SJCRH30 (cell line): ENCODE measurements at places on chromosomes 1 and 21. TPM values are rescaled to one million over a fixed set of nuclear protein-coding genes. Genes with fewer than 3 reads are reported as not detected.

Gene LRRC71
- not detected in 2 replicates for total RNA-seq

DNA sequence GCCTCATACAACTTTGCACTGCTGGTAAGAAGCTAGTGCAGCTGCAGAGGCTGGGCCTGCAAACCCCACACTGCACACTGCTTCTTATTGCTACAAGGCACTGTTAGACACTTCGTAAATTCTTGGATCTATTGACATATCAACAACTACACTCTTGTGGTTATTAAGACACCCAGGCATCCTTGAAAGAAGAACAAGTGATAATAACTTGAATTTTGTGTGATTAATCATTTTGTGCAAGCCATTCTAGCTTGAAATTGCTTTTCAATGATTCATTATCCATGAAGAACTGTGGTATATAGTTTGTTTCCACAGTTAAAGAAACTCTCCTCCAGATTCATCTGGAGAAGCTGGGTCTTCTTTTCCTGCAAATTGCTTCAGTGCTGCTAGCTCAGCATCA, 33.7 kb upstream of the IFI44L start:
- no peak for DNase-seq
- no peak overlapping the region for H3K4me3 ChIP-seq
- H3K27ac ChIP-seq = no peak overlapping the region
- no peaks in the 10 kb centered on the region for H3K4me1 ChIP-seq

DNA sequence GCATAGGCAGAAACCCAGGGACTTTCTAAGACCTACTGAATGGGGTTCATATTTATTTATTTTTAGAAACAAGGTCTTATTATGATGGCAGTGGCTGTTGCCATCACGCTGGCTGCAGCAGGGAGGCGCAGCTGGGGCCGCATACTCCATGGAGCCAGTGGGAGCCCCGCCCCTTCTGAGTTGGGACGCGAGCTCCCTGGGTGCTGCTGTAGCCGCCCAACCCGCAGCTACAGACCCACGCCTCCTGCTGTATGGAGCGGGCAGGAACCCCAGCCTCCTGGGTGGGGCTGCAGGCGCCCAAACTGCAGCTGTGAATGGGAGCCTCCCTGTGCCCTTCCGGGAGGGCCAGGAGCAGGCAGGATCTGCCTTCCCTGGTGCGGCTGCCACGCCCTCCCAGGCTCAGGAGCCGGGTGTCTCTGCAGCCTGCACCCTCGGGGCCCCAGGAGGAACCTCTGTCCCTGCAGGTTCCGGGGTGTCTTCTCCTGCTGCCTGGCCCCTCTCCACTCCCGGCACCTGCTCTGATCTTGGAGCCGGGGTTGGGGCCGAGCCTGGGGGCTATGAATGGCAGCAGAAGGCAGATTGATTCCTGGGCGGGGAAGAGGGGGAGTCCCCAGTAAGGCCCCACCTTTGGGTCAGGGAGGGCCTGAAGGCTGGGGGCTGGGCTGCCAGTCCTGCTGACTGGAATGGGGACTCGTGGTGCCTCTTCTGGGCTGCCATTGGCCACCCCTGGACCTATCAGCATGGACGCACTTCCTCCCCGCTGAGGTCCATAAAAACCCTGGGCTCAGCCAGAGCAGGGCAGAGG, 66.5 kb upstream of the LRRN2 start:
- no peaks in the 10 kb centered on the region for H3K27me3 ChIP-seq
- H3K4me1 ChIP-seq = no peaks in the 10 kb centered on the region
- no peaks in the 10 kb centered on the region for H3K36me3 ChIP-seq
- H3K4me3 ChIP-seq = no peak overlapping the region

DNA sequence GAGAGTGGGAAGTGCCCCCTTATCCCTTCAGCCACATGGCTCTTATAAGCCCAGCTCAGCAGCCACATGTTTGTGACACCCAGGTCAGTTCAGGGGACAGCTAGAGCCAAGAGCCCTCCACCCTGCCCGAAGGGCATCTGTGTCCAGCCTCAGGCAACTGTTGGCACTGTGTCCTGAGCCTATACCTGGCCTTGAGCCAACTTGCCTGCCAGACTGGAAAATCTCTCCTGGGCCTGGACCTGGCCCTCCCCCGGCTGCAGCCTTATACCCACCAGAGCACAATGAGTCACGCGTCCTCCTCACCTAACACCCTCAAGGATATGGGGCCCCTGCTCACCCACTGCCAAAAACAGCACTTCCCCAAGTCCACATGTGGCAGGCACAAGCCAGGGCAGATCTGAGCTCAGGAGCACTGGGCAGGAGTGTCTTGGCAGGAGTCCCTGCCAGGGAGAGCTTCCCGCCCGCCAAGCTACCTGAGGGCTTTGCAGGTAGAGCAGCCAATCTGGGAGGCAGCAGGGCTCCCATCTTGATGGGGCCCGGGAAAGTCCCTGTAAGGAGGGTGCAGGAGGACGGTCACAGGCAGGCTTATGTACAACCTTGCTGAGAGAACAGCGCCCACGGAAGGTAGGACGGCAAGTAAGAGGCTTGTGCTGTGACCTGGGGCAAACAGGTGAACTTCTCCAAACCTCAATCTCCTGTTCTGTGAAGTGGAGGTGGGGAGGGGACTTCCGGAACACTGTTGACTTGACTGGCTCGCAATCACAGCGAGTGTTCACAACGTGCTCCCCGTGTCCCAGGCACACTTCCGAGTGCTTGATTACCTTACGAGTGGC, 19.8 kb upstream of the HSPG2 start:
- H3K4me3 ChIP-seq = no peak overlapping the region
- H3K27ac ChIP-seq = no peak overlapping the region; the same call in 1 of the 2 replicates
- peaks cover 47% of the 10 kb centered on the region for H3K4me1 ChIP-seq
- H3K27me3 ChIP-seq = no peaks in the 10 kb centered on the region
- peak; percentile 81 for DNase-seq
